Brain (organoid and tissue), 16 donors: ENCODE measurements at places on chromosomes 6 and 20.

DNA sequence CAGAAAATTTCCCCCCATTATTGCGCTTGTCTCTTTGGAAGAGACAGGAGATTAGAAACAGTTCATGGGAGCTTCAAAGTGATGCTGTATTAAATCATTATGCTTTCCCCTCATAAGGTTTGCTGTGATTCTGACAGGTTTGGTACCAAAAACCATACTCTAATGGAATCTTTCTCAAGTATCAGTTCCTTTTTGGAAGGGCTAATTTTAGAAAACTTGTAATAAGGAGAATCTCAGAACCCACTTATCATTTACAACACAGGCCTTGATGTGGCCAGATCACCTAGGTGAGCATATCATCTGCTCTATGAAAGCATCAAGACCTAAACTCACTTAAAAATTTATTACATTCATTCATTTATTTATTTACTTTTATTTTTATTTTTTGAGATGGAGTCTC, 51.2 kb downstream of the TP53INP2 start:
- DNase-seq, result no peak

DNA sequence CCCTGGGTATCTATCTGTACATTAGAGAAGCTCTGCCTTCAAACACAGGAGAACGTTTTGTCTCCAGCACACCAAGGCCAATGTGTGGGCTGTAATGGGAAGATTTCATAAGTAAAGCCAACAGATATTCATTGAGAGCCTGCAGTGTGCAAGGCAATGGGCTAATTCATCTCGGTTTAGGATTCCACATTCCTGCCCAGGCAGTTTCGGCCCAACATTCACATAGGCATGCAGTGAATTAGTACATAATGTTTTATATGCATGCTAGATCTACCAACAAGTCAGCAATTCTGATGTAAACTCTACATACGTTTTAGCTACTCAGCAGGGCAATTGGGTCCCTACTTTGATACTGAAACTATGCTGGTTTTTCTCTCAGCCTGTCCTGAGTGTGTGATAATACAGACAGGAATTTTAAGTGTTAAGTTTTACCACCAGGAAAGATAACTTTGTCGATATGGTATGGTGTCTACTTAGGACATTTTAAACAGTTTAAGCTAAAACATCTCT, 46.9 kb upstream of the NAA20 start:
- DNase-seq, result no peak

DNA sequence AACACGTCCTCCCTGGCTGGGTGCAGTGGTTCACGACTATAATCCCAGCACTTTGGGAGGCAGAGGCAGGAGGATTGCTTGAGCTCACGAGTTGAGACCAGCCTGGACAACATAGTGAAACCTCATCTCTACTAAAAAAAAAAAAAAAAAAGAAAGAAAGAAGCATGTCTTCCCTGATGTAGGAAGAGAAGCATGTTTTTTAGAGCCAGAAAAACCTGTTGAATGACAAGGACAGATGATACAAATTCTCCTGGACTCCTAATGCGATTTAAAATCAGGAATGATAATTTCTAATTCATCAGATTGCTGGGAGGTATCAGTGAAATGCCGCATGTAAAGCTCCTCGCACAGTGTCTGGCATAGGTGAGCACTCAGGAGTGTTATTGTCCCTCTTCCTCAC, 23.7 kb upstream of the SEC63 start:
- DNase-seq, result no peak

GRCh38 chr6:118578617-118579016, 30.5 kb downstream of the PLN start:
- DNase-seq, result no peak

GRCh38 chr20:33561692-33562601, 72.1 kb downstream of the CBFA2T2 start:
- peak; percentile 92 for DNase-seq

GRCh38 chr6:15129887-15130286, 116.0 kb upstream of the JARID2 start:
- no peak for DNase-seq

DNA sequence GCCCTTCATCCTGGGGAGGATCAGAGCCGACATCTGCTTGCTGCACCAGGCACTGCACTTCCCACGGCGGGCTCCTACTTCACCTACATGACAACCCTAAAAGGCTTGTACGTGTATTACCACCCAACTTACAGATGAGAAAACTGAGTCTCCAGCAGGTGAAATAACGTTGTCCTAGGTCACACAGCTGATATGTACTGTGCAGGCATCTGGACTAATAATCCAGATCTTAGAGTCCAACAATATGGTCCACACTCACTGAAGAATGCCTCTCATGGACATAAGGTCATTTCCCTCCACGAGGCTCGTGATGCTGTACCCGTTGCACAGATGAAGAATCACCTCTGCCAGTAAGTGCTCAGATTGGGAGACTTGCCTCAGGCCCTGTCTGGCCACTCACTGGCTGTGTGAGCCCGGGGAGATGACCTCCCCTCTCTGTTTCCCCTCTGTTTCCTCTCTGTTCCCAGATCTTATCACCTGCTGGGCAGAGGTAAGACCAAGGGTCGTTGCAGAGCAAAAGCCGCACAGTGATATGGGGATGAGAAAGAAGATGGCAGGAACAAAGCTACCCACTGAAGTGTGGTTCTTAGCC, 32.1 kb downstream of the TGM2 start:
- no peak for DNase-seq

- DNase-seq, result no peak
Observed at GRCh38 chr20:11012975-11013374, 339.2 kb upstream of the JAG1 start.

GRCh38 chr20:23160536-23161243, 74.6 kb upstream of the CD93 start:
- DNase-seq, result no peak

- no peak for DNase-seq
Observed at GRCh38 chr6:110708295-110708950, 106.8 kb downstream of the CDK19 start.

DNA sequence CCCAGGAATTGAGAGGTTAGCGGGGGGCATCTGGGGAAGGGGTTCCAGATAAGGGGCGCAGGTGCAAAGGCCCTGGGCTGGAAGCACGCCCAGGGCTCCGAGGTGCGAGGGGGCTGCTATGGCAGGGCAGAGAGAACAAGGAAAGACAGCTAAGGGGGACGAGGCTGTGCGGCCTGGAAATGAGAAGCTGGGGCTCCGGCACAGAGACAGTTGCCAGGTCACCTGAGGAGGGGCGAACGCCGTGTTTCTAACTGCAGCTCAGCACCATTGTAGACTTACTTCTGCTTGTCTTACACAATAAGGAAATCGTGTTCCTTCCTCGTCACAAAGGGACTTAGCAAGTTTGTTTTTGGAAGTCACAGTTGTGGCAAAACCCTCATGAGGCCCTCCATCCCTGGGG, 68.9 kb upstream of the TBXT start:
- DNase-seq, result no peak

- no peak for DNase-seq
Observed at GRCh38 chr6:19929312-19929711, 92.1 kb downstream of the ID4 start.

DNA sequence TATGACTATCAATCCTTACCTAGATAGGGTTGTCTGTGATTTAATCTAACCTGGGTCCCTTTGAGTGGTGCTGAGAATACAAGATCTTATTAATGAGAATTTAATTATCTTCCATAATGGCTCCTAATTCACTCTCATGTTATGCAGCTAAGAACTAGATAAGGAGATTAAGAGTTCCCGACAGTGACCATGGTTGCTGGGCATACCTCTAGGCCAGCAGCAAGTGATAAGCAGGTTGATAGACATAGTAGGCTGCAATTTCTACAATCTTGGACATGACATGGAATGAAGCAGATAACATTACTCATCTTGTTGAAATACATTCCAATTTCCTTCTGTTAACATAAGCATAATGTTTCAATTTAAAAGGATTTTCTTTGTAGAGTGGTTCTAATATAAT, 27.1 kb downstream of the SPACA1 start:
- no peak for DNase-seq

GRCh38 chr6:39086294-39086693, 28.7 kb downstream of the SAYSD1 start:
- DNase-seq, result no peak

DNA sequence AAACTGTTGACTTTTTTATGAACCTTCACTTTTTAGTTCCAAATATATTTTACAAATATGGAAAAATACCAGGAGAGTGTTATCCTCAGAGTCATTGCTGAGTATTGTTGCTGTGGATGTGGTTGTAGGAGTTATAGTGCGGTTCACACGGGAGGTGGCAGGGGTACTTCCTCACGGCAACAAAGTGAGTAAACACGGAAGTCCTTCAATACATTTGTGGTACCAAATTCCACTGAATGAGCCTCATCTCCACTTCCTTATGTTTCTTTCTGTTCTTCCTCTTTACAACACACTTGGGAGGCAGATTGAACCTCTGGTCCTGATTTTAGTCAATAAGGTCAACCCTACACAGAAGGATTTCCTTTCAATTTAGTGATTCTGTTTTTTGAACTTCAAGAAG, 371.8 kb downstream of the BTBD3 start:
- DNase-seq, result no peak

GRCh38 chr6:149380523-149380922, 19.5 kb upstream of the SUMO4 start:
- no peak for DNase-seq

DNA sequence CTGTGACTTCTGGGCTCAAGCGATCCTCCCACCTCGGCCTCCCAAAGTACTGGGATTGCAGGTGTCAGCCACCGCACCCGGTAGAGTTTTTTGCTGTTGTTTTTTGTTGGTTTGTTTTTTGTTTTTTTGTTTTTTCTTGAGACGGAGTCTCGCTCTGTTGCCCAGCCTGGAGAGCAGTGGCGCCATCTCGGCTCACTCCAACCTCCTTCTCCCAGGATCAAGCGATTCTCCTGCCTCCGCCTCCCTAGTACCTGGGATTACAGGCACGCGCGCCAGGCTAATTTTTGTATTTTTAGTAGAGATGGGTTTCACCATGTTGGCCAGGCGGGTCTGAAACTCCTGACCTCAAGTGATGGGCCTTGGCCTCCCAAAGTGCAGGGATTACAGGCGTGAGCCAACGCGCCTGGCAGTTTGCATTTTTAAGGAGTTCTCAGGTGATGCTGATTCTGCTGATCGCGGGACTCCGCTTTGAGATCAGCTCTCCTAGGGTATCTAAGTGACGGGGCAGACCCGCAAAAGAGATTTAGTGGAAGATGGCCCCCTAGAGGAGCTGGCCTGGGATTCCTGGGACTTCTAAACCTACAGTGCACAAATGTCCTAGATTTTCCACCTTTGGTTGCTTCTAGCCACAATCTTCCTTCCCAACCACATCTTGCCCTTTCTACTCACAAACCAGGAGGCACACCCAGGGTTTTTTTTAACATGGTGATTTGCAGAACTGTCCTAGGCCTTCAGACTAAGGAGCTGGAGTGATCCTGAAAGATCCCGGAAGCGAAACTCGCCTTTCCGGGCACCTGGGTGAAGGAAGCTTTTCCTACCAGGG, 45.2 kb downstream of the DPPA5 start:
- DNase-seq, result no peak
